ENCODE measurements at places on chromosomes 5 and 9.

GRCh38 chr5:3122985-3123762, 371.7 kb upstream of the IRX2 start:
- H3K27ac ChIP-seq: no peak overlapping the region
- H3K36me3 ChIP-seq: no peaks in the 10 kb centered on the region
- no peaks in the 10 kb centered on the region for H3K4me1 ChIP-seq
- DNase-seq: no peak
- no peaks in the 10 kb centered on the region for H3K27me3 ChIP-seq
- no peak overlapping the region for H3K4me3 ChIP-seq

GRCh38 chr9:76649894-76650293, 114.3 kb upstream of the PCA3 start:
- no peak overlapping the region for H3K4me3 ChIP-seq
- no peaks in the 10 kb centered on the region for H3K27me3 ChIP-seq
- H3K4me1 ChIP-seq: peaks cover 3% of the 10 kb centered on the region
- no peaks in the 10 kb centered on the region for H3K36me3 ChIP-seq
- no peak for DNase-seq

DNA sequence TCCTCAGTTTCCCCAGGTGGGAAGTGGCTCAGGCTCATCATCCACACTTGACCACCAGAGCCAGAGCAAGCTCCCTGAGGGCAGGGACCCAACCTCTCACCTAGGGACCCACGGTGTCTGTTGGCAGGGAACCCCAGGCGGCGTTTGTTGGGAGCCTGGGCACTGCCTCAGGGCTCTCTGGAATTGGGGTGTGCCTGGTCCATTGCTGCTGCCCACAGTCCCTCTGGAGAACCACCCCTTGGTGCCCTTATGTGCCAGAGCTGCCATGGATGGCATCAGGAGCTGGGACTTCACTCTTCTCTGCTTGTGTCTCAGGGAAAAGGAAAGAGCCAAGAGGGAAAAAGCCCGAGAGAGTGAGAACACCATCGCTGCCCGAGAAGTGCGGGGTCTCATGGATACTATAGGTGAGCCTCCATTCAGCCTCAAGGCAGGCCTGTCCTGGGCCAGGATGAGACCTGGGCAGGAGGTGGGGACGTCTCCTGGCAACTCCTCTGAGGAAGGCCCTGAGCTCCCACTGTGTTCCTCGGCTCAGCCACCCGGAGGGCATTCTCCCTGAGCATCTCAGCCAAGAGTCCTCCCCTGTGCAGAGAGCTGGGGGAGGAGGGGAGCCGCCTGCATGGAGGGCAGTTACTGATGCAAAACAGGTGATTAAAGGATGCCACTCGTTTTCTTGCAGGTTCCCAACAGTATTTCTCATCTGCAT, 4.5 kb downstream of the CCDC180 start:
- no peak overlapping the region for H3K27ac ChIP-seq
- H3K27me3 ChIP-seq: no peaks in the 10 kb centered on the region
- no peak overlapping the region for H3K4me3 ChIP-seq
- no peaks in the 10 kb centered on the region for H3K4me1 ChIP-seq
- no peaks in the 10 kb centered on the region for H3K36me3 ChIP-seq
- no peak for DNase-seq

GRCh38 chr9:69136185-69136584, 37.9 kb upstream of the TJP2 start:
- DNase-seq: no peak
- H3K4me1 ChIP-seq: peaks cover 16% of the 10 kb centered on the region
- no peak overlapping the region for H3K4me3 ChIP-seq
- H3K27ac ChIP-seq: no peak overlapping the region

DNA sequence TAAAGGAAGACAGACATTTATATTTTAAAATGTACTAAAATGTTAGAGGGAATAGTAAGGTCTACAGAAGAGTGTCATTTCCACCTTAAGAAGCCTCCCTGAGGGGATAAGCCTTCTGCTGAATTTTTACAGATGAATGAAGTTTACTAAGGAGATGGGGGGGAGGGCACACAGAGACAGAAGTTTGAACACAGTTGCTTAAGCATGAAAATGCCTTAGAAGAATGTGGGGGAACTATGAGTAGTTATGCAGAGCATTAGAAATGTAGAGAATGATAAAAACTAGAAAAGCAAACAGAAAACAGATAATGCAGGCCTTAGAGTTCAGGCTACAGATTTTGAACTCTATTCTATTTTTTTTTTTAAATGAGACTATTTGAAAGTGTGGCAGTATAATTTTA, 232.2 kb upstream of the VLDLR start:
- no peaks in the 10 kb centered on the region for H3K36me3 ChIP-seq
- H3K4me1 ChIP-seq: no peaks in the 10 kb centered on the region
- no peak overlapping the region for H3K4me3 ChIP-seq
- H3K27me3 ChIP-seq: no peaks in the 10 kb centered on the region

DNA sequence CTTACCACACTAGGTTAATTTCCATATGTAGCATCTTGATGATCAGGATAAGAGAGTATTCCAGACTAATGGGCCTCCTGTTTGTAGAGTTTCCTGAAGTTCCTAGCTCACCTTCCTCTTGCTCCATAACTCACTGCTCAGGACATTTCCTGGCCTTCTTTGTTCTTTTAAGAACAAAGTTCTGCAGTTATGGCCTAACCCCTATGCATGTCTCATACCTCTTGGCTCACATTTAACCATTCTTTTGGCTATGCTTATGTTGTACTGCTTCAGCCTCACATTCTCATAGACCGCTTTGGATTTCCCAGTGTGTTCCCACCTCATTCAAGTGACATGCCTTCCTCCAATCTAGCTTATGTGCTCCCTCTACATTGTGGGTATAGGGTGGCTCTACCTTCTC, 40.5 kb upstream of the HMGCS1 start:
- H3K4me1 ChIP-seq: peaks cover 68% of the 10 kb centered on the region
- no peak overlapping the region for H3K4me3 ChIP-seq
- DNase-seq: no peak
- no peaks in the 10 kb centered on the region for H3K27me3 ChIP-seq
- peak overlapping the region; percentile 73 for H3K27ac ChIP-seq
- no peaks in the 10 kb centered on the region for H3K36me3 ChIP-seq

DNA sequence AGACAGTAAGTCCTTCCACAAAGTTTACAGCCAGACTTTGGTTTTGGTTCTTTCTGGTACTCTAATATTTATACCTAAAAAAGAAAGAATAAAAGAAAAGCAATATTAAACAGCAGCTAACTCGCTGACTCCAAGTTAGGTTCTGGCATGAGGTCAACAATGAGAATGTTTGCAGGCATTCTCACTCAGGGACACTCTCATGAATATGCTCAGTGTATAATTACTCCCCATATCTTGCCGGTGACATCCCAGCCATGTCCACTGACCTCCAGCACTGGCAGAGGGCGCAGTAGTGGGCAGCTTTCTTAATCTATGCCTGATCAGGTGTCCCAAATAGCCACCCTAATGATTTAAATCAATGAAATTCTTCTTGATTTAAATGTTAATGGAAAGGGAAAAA, 151.5 kb downstream of the BNC2 start:
- H3K36me3 ChIP-seq: no peaks in the 10 kb centered on the region
- no peak overlapping the region for H3K4me3 ChIP-seq

DNA sequence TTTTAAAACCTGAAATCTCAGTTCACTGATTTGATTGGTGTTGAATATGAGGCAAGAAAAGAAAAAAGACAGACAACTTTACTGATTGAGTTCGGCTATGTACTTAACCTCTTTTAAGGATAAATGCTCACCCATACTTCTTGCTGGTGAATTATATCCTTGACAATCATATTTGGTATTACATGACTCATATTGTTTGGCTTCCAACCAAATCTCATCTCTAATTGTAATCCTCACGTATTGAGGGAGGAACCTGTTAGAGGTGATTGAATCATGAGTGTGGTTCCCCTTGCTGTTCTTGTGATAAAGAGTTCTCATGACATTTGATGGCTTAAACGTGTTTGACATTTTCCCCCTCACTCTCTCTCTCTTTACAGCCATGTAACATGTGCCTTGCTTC, 255.6 kb upstream of the IZUMO3 start:
- no peak for DNase-seq
- no peak overlapping the region for H3K4me3 ChIP-seq
- no peak overlapping the region for H3K27ac ChIP-seq

DNA sequence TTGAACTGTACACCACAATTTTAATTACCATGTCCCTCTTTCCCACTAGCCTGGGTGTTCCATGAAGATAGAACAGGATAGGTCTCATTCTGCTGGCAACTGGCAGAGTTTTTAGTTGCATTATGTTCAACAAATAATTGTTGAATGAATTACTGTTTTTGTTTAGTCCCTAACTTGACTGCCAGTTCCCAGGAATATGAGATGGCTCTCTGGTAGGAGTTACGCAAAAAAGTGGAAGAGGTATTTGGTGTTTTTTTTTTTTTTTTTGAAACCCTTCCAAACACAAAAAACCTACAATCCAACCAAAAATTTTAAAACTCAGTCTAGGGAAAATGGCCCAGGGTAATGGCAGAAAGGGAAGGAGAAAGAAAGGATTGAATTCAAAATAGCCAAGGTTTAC, 153.6 kb downstream of the GNAQ start:
- H3K27me3 ChIP-seq: no peaks in the 10 kb centered on the region
- H3K4me3 ChIP-seq: no peak overlapping the region
- DNase-seq: no peak
- no peaks in the 10 kb centered on the region for H3K36me3 ChIP-seq

GRCh38 chr9:36396985-36397384, 3.1 kb downstream of the RNF38 start:
- peaks cover 15% of the 10 kb centered on the region for H3K4me1 ChIP-seq
- no peak overlapping the region for H3K4me3 ChIP-seq
- DNase-seq: no peak
- no peaks in the 10 kb centered on the region for H3K27me3 ChIP-seq
- no peak overlapping the region for H3K27ac ChIP-seq
- H3K36me3 ChIP-seq: no peaks in the 10 kb centered on the region

DNA sequence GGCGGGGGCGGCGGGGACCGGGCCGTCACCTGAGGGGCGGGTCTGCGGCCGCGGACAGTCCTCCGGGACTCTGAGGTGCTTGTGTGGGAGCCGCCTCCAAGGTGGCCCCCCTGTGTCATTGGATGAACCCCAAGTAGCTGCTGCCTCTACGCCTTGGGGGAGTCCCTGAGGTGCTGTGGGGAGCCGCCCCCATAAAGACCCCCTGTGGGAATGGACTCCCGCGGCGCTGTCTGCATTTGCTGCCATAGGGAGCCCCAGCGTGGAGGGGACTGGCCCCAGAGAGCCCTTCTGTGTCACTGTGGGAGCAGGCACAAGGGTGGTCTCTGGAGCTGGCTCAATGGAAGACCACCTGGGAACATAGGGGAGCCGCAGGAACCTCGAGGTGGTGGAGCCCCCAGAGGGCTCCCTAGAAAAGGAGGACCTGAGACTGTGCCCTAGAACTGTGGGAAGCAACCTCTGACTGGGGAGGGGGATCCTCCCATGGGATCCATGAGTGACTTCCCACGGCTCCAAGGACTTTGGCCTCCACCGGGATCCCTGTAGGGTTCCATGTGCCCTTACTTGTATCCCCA, 412 bp downstream of the PHF24 start:
- peaks cover 13% of the 10 kb centered on the region for H3K27me3 ChIP-seq
- peak overlapping the region; percentile 56 for H3K4me3 ChIP-seq
- peaks cover 3% of the 10 kb centered on the region for H3K4me1 ChIP-seq
- no peak for DNase-seq
- no peak overlapping the region for H3K27ac ChIP-seq

- H3K27ac ChIP-seq: no peak overlapping the region
- no peaks in the 10 kb centered on the region for H3K36me3 ChIP-seq
- H3K27me3 ChIP-seq: no peaks in the 10 kb centered on the region
- no peak for DNase-seq
- no peaks in the 10 kb centered on the region for H3K4me1 ChIP-seq
- H3K4me3 ChIP-seq: no peak overlapping the region
Observed at GRCh38 chr5:44646016-44646415, 162.7 kb upstream of the MRPS30 start.

- H3K4me1 ChIP-seq: no peaks in the 10 kb centered on the region
- no peak overlapping the region for H3K4me3 ChIP-seq
- peaks cover 15% of the 10 kb centered on the region for H3K36me3 ChIP-seq
- DNase-seq: no peak
Observed at GRCh38 chr5:14502294-14502690, 79.3 kb upstream of the OTULINL start.

- no peak overlapping the region for H3K4me3 ChIP-seq
- no peaks in the 10 kb centered on the region for H3K36me3 ChIP-seq
- no peak for DNase-seq
- H3K27me3 ChIP-seq: no peaks in the 10 kb centered on the region
Observed at GRCh38 chr5:76450054-76450453, 47.0 kb downstream of the IQGAP2 start.

DNA sequence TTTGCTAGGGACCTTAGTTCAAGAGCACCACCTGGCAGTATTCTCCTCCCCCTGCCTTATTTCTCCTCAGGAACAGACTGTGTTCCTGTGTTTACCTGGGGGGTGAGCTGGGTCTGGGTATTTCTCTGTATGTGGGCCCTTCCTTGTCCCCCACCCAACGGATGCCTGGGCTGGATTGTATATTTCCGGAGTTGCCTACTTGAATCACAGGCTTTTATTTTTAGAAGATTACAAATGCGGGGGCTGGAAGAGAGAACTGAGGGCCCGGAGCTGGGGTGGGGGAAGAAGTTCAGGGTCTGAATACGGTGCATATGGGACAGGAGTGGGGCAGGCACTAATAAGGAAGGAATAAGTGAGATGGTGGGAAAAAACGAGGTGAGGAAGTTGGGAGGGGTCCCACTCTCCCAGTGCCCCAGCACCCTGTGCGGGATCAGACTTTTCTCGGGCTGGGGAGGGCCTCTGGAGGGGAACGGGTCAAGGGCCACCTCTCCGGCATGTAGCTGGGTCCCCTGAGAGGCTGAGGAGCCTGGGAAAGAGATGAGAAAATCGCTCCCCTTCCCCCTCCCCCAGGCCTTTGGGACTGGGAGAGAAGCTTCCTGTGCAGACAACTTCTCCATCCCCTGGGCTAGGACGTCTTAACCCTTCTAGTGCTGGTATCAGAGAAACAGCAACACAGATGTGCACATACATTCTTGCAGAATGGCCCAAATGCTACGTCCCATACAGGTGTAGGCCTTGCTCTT, 42.1 kb downstream of the PCDH1 start:
- H3K4me3 ChIP-seq: no peak overlapping the region
- H3K27me3 ChIP-seq: no peaks in the 10 kb centered on the region
- H3K36me3 ChIP-seq: no peaks in the 10 kb centered on the region
- DNase-seq: no peak
- H3K27ac ChIP-seq: peak overlapping the region; percentile 48
- peaks cover 3% of the 10 kb centered on the region for H3K4me1 ChIP-seq

DNA sequence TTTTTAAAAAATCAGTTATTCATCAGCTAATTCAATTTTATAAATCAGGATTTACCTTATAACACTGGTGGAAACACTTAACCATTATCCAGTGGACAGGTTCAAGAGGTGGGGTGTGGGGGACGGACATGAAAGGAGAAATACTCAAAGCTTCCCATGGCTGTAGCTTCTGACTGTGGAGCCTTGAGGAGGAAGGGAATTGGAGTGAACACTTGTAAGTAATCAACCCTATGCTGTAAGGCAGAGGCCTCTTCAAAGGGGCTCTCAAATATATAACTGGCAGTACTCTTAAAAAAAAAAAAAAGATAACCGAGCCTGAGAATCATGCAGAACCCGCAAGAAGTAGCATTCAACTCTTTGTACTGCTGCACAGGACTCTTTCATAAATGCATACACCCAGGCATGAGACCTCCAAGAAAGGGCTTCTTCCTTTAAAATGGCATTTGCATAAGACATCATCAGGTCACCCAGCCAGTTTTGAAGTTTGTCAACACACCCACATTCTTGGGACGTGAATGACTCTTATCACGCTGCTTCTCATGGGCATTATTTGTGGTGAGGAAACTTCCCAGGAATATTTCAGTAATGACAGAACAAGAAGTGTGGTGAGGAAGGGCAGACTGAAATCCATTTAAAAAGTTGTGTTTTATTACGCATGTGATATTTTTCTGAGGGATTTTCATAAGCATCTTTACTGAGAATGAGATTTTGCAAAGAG, 8.1 kb downstream of the OSMR start:
- no peak for DNase-seq
- peaks cover 8% of the 10 kb centered on the region for H3K4me1 ChIP-seq
- no peaks in the 10 kb centered on the region for H3K27me3 ChIP-seq
- peak overlapping the region; percentile 25 for H3K27ac ChIP-seq

Measured in esophagus squamous epithelium (tissue), 5 donors.